ENCODE measurements at places on chromosomes 1 and 21. TPM values are rescaled to one million over a fixed set of nuclear protein-coding genes. Genes with fewer than 3 reads are reported as not detected.

Gene GABPA
- 11.8 TPM for total RNA-seq

- no peaks in the 10 kb centered on the region for H3K36me3 ChIP-seq
- no peak for DNase-seq
- H3K27me3 ChIP-seq: no peaks in the 10 kb centered on the region
- no peak overlapping the region for H3K4me3 ChIP-seq
- H3K4me1 ChIP-seq: no peaks in the 10 kb centered on the region
- no peak overlapping the region for H3K27ac ChIP-seq
These were observed 429.6 kb downstream of the PLPP3 start for GRCh38 chr1:56149761-56150160.

DNA sequence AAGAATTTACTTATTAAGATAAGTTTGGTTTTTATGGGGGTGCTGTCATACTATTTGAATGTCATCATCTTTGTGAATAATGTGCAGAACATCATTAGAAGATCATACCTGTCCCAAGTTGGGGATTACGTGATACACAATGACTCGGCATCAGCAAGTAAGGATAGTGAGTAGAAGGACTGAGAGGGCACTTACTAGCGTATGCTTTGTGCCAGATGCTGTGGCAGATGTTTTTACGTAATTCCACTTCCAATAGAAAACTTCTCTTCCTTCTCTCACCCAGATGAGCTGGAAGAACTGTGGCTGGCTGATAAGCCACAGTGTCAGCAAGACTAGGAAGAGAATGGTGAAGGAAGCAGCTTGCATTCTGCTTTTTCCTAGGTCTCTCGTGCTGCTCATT lies 28.1 kb upstream of the TGFB2 start:
- peaks cover 3% of the 10 kb centered on the region for H3K36me3 ChIP-seq
- no peak overlapping the region for H3K4me3 ChIP-seq
- no peak overlapping the region for H3K27ac ChIP-seq
- no peaks in the 10 kb centered on the region for H3K27me3 ChIP-seq

Gene SAMD11
- 1.5 TPM for total RNA-seq

Gene ADORA3
- 2.0 TPM for total RNA-seq

Gene LRRIQ3
- total RNA-seq: 0.59 TPM

GRCh38 chr1:24199291-24199900 lies 12.3 kb upstream of the IFNLR1 start:
- H3K4me3 ChIP-seq: no peak overlapping the region
- H3K27me3 ChIP-seq: no peaks in the 10 kb centered on the region
- no peaks in the 10 kb centered on the region for H3K36me3 ChIP-seq
- no peak for DNase-seq

GRCh38 chr1:24321697-24322469 lies 2.7 kb downstream of the GRHL3 start:
- peaks cover 49% of the 10 kb centered on the region for H3K4me1 ChIP-seq
- peak; percentile 83 for DNase-seq
- no peaks in the 10 kb centered on the region for H3K36me3 ChIP-seq
- peak overlapping the region; percentile 75 for H3K27ac ChIP-seq
- H3K27me3 ChIP-seq: no peaks in the 10 kb centered on the region
- H3K4me3 ChIP-seq: peak overlapping the region; percentile 50

Gene CHRM3
- 15.8 TPM for total RNA-seq

Gene RORC
- 73.8 TPM for total RNA-seq

Gene SERTAD4
- total RNA-seq: 18.5 TPM
